Keratinocyte (primary cell): ENCODE measurements at places on chromosomes 16 and 17. TPM values are rescaled to one million over a fixed set of nuclear protein-coding genes. Genes with fewer than 3 reads are reported as not detected.
A peak's percentile ranks its signal among the peaks of the same experiment; 100 is the strongest.

- no peak overlapping the region for H3K4me3 ChIP-seq
- no peaks in the 10 kb centered on the region for H3K4me1 ChIP-seq
- no peaks in the 10 kb centered on the region for H3K36me3 ChIP-seq
- no peaks in the 10 kb centered on the region for H3K27me3 ChIP-seq
- DNase-seq: no peak
- H3K27ac ChIP-seq: no peak overlapping the region
Measured at GRCh38 chr16:9231039-9231438, 139.6 kb downstream of the HAPSTR1 start.

DNA sequence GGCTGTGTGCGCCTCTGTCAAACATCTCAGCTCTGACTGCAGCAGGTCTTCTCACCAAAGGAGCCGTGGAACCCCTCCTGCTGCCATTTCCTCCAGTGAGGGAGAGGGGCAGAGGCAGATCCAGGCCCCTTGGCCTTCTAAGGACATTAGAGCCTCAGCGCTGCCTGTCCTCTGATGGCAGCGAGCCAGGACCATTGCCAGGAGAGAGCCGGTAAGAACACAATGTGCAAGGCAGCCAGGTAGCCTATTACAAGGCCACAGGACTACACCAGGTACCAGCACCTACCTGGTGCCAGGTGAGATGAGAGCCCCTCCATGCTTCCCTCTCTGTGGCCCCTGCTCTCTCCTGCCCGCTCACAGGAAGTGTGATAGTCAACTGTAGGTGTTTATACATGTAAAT, 11.0 kb downstream of the LRRC75A start:
- DNase-seq: no peak
- peaks cover 25% of the 10 kb centered on the region for H3K27me3 ChIP-seq
- H3K27ac ChIP-seq: no peak overlapping the region
- peaks cover 2% of the 10 kb centered on the region for H3K4me1 ChIP-seq
- no peaks in the 10 kb centered on the region for H3K36me3 ChIP-seq

DNA sequence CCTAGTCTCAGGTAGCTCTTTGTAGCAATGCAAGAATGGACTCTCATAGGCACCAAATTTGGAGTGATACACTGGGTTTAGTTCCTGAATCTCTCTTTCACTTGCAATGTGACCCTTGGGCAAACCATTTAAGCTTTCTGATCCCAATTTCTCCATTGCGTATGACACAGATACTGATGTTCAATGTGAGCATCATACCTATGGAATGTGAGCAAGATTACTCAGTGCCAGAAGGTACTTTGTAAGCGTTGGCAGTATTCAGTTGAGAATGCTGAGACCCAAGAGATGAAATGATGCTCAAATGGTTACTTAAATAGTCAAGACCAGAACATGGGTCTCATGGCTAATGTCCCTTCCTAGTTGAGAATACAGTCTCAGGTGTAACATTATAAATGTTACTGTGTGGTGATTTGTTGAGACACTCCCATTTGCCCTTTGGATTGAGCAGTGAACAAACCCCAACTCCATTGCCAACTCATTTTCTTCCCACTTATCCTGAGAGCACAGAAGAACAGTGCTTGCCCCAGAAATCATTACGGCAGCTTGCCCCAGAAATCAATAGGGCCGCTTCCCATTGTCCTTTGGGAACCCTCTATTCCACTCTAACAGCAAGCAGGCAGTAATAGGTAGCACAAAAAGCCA, 134.1 kb downstream of the SOX9 start:
- no peaks in the 10 kb centered on the region for H3K36me3 ChIP-seq
- no peak overlapping the region for H3K4me3 ChIP-seq
- H3K27ac ChIP-seq: no peak overlapping the region

DNA sequence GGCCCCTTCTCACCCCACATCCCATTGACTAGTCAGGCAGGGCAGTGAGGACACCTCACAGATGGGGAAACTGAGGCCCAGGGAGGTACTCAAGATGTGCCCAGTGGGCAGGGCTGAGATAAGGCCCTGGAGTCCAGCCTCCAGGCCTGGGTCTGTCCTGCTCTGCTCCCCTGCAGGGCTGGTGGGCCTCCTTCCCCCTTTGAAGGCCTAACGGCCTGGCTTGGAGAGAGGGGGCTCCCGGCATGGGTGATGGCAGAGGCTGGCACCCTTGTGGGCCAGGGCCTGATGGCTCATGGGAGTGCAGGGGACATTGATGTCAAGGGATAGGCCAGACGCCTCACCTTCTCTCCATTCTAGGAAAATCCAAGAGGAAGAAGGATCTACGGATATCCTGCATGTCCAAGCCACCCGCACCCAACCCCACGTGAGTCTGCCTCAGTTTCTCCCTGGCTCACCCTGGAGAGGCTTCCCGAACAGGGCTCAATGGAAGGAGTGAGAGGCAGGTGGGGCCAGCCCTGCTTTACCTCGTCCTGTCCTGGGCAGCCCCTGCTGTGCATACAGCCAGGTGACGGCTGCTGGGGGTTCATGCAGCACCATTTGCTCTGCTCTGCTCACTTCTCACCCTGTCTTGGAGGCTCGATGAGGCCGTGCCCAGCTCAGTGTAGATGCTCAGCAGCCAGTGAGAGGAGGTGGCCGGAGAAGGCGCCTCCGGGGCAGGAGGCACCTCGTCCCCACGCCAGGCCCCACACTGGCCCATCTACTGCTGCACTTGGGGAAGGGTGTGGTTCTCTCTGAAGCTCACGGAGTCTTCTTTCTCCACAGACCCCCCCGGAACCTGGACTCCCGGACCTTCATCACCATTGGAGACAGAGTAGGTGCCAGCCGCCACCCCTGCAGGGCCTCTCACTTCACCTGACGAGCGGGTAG, 13.8 kb downstream of the MAP2K3 start:
- peaks cover 3% of the 10 kb centered on the region for H3K4me1 ChIP-seq
- no peak overlapping the region for H3K27ac ChIP-seq
- H3K4me3 ChIP-seq: no peak overlapping the region
- no peak for DNase-seq

GRCh38 chr16:56608043-56608875, at the start of gene MT2A:
TSS of gene MT2A (plus strand) at chr16:56608584. CDS start at chr16:56608656, 72 bp downstream.
- no peaks in the 10 kb centered on the region for H3K36me3 ChIP-seq
- H3K4me3 ChIP-seq: peak within 1 kb of the TSS; percentile 92
- H3K27me3 ChIP-seq: no peaks in the 10 kb centered on the region
- peak; percentile 94 for DNase-seq

GRCh38 chr16:75272097-75272551, 20.7 kb upstream of the BCAR1 start:
- H3K36me3 ChIP-seq: no peaks in the 10 kb centered on the region
- H3K27ac ChIP-seq: no peak overlapping the region
- peaks cover 21% of the 10 kb centered on the region for H3K4me1 ChIP-seq
- no peaks in the 10 kb centered on the region for H3K27me3 ChIP-seq
- no peak overlapping the region for H3K4me3 ChIP-seq
- DNase-seq: no peak

DNA sequence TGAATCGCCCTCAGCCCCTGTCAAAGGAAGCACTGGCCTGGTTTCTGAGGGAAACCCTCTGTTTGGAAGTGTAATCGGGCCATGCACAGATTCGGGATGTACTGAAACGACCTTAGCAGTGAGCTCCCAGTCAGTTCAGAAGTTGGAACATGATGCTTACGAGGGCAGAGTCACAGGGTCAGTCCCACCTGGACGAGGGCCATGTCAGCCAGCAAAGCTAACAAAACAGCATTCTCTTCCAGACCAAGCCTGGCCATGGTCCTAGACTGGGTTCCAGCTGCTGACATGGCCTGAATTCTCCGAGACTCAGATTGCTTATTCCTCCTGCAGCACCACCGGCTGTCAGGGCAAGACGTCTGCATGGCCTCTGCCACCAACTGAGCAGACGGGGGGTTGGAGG, 192.2 kb upstream of the WSCD1 start:
- H3K36me3 ChIP-seq: no peaks in the 10 kb centered on the region
- DNase-seq: no peak
- no peaks in the 10 kb centered on the region for H3K4me1 ChIP-seq
- H3K4me3 ChIP-seq: no peak overlapping the region

DNA sequence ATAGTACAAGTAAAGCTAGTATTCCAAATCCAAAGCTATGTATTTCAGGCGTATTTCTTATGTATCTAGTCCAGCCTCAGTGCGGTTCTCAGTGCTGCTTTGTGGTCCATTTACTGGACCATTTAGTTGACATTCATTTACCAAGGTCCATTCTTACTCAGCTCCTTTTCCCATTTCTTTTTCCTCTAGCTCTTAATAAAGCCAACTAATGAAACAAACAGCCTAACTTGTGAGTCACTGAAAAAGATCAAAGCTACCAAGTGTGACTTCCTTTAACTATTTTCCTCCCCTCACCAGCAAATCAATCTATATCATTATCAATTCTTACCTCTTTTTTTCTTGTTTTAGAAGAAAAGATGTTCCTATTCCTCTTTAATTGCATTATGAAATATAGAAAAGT, 64.0 kb downstream of the CYB561 start:
- H3K36me3 ChIP-seq: no peaks in the 10 kb centered on the region
- no peak for DNase-seq
- peaks cover 1% of the 10 kb centered on the region for H3K4me1 ChIP-seq
- H3K4me3 ChIP-seq: no peak overlapping the region
- H3K27me3 ChIP-seq: no peaks in the 10 kb centered on the region
- no peak overlapping the region for H3K27ac ChIP-seq

DNA sequence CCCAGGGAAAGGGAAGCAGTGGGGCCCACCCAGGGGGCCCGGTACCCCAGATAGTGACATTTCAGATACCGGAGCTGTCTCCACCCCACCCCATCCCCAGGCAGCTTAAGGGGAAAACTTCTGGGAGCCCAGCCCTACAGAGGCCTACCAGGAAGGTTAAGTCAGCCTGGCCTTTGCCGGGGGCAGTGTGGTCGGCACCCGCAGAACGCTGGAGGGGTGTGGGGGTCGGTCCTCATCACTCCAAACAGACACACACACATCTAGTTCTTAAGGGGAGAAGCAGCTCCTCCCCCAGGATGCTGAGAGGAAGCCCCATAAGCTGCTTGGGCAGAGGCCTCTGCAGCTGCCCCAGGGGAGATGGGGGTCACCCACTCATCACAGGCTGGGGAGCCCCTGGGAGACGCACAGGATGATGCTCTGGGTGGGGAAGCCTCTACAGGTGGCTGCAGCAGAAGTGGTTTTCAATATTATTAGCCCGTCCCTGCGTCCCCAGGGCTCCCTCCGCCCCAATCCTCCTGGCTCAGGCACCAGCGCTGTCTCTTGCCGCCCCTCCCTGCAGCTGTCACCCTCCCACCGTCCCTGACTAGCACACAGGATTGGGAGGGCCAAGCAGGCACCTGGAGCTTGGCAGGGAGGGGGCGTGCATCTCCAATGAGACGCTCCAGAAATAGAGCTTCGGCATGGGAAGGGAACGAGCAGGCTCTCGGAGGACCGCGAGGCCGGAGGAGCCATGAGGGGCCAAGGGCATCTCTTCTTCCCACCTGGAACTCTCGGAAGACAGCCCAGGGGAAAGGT, 1.4 kb upstream of the ABR start:
- H3K36me3 ChIP-seq: no peaks in the 10 kb centered on the region
- H3K27me3 ChIP-seq: peaks cover 43% of the 10 kb centered on the region
- no peak for DNase-seq
- H3K27ac ChIP-seq: no peak overlapping the region
- H3K4me3 ChIP-seq: no peak overlapping the region
- peaks cover 2% of the 10 kb centered on the region for H3K4me1 ChIP-seq

DNA sequence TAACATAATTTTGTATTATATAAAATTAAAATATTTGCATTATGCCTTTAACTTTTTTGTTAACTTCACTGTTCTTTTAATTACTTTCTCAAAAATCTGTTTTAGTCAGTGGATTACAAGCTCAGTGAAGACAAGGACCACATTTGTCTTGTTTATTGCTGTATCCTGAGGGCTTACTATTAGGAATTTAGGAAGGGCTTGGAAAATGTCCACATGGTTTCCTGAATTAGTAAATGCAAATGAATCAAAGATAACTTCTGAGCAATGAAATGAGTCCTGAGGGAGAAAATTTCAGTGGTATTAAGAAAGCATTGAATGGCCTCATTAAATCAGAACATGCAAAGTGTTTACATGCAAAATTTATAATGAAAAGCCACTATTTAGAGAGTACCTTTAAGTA, 1293.2 kb upstream of the GOT2 start:
- no peak for DNase-seq
- no peak overlapping the region for H3K4me3 ChIP-seq
- H3K27ac ChIP-seq: no peak overlapping the region
- H3K36me3 ChIP-seq: no peaks in the 10 kb centered on the region
- no peaks in the 10 kb centered on the region for H3K27me3 ChIP-seq

Gene KRT24
- 1.0 to 1.8 TPM (median 1.3 TPM) in 3 replicates for polyA plus RNA-seq

Gene LRRC45
- polyA plus RNA-seq: 2.5 to 3.6 TPM (median 2.9 TPM) in 3 replicates

Gene AURKB
- polyA plus RNA-seq: 1.4 to 28.2 TPM (median 12.6 TPM) in 3 replicates

Gene CLEC19A
- polyA plus RNA-seq: not detected in 3 replicates
